ENCODE measurements at places on chromosomes 3 and 15.

GRCh38 chr15:25408929-25409328 is 29.9 kb downstream of the UBE3A start:
- no peak for DNase-seq

GRCh38 chr3:153163756-153164550 is 1.9 kb downstream of the RAP2B start:
- no peak for DNase-seq

- DNase-seq: no peak
These were observed 1.1 kb upstream of the MYH15 start for GRCh38 chr3:108511490-108511889.

GRCh38 chr15:69852916-69853315 is 244.8 kb downstream of the TLE3 start:
- DNase-seq: no peak

GRCh38 chr15:98403569-98403968 is 244.8 kb upstream of the IGF1R start:
- DNase-seq: no peak

GRCh38 chr3:158165730-158166129 is 55.8 kb downstream of the RSRC1 start:
- DNase-seq: no peak

DNA sequence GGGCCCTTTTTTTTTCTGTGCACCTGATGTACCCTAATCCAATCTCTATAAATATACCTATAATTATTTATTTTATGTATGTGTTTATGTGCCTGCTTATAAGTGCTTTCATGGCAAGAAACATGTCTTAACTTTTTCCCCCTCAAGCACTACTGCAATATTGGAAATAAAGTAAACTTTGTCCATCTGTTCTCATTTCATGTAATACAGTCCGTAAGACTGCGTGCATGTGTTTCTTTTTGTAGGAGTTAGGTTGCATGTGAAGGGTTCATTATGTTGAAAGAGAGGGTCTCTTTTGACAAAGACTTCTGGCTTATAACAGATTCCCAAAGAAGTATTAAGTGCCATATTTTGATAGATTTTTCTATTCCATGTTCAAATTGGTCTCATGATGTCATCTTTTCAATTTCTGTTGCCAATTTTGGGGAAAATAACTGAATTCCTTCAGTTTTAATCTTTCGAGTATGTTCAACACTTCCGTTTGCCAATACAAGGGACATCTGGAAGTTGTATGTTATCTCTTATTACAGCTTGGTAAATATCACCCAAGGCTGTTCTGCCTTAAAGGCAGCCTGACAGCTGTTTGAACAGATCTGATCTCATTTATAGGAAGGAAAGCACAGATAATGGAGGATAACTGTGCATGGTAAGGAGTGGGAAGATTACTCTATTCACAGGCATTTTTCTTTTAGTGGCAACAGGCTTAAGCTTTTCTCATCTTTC is 273.1 kb upstream of the SGO1 start:
- no peak for DNase-seq

- DNase-seq: no peak
These were observed 1.3 kb downstream of the FEM1B start for GRCh38 chr15:68278595-68279405.
